ENCODE measurements at places on chromosomes 7 and 10.

- DNase-seq: no peak
Measured at GRCh38 chr7:50808282-50808888, 25.7 kb upstream of the GRB10 start.

- DNase-seq: no peak
Measured at GRCh38 chr7:131066635-131067034, 261.0 kb upstream of the MKLN1 start.

DNA sequence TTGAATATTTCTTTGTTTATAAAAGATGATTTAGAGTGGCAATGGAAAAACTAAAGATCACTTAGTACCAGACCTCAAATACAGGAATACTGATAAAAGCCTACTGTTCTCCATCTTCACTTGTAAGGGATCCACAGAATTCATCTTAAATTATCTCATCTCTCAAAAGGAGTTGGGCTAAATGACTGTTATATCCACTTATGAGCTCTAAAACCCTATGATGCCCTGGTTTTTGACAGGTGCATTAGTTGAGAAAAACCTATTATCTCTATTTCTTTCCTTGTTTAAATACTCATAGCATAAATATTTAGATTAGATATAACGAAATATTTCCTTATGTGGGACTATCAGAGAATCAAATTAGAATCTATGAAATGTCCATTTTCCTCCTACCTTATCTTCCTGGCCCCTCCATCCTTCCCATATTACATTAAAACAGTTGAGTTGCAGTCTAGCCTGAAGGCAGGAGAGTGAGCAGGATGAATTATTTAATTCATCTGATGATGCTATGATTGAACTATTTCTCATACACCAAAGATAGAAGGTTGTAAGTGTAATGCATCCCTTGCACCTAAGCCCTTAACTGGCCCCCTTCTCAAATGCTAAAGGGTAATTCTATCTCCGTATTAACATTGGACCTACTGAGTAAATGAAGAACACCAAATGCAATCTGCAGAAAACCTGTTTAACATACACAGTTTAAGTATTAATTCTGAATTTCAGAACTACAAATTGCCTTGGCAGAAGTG, 29.7 kb downstream of the PPP3CB start:
- no peak for DNase-seq

DNA sequence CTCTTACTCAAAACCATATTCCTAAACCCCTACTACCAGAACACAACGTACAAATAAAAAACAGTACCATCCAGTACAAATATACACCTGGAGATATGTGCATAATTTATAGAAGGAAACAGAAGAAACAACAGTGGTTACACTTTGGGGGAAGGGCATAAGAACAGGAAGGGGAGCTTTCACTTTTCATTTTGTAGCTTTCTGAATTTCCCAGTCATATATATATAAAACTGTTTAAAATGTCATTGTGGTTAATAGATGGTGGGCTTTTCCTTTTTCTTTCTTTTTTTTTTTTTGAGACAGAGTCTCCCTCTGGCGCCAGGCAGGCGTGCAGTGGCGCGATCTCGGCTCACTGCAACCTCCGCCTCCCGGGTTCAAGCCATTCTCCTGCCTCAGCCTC, 47.2 kb downstream of the MALSU1 start:
- peak; percentile 28 for DNase-seq

DNA sequence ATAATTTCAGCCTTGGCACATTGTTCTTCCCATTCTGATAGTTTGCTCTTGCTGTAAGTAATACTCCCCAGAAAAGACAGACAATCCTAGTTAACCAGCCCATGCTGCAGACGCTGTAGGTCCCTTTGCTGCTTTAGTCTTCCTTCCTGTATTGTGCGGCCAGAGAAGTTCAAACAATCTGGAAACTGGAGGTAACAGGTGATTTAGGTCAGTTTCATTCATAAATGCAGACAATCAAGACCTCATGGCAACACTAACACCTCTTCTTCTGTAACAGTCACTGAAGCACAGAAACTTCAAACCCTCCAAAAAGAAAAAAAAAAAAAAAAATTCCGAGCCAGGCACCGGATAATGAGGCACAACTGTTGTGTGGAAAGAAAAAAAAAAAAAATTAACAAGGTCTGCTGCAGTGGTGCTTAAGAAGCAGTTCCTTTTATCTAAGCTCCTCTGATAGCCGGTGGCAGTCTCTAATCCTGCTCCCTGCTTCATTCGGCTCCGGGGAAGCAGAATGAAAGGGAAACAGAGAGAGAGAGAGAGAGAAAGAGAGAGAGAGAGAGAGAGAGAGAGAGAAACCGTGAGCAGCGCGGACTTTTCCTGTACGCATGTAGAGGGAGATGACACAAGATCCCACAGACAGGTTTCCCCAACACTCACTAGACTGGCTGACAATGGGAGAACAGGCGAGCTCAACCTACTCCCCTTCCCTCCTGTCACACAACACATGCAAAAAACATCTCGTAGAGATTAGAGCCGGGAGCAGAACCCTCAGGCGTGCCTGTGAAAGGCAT, at the start of gene SEMA3A:
SEMA3A (minus strand) TSS at position 306 of the 788 bp plus-strand sequence; CDS start at position 103, 203 bp downstream.
- peak; percentile 56 for DNase-seq

DNA sequence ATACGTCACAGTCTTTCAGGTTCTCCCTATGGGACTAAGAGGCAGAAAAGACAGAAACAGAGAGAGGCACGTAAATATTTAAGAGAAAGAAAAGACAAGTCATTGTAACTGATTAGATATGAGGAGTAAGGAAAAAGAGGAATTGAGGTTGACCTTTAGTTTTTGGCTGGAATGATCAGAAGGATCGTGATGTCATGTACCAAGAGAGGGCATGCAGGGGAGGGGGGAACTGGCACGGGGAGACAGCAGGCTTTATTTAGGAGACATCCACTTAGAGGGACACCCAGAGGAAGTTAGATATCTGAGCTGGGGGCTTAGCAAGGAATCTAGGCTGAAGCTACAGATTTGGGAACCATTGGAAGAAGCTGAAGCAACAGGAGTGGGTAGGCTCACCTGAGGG, 9.2 kb upstream of the LRRC20 start:
- no peak for DNase-seq
